Spleen (tissue), 13 donors: ENCODE measurements at places on chromosomes 3 and 15. TPM values are rescaled to one million over a fixed set of nuclear protein-coding genes. Genes with fewer than 3 reads are reported as not detected.

Gene GADL1
- not detected for total RNA-seq

Gene GPD1L
- total RNA-seq, result 13.6 TPM

Gene DUOXA2
- total RNA-seq, result not detected

Gene PROK2
- total RNA-seq, result 31.5 TPM

Gene CGGBP1
- total RNA-seq, result 72.8 TPM

Gene ACKR4
- total RNA-seq, result 2.6 TPM

Gene TMEM108
- 3.8 TPM for total RNA-seq

Gene TUSC7
- not detected for total RNA-seq

Gene CNTN4
- 3.0 TPM for total RNA-seq

GRCh38 chr3:19173945-19174344 lies 25.6 kb downstream of the KCNH8 start:
- no peak for DNase-seq
- no peaks in the 10 kb centered on the region for H3K36me3 ChIP-seq
- H3K4me3 ChIP-seq, result no peak overlapping the region
- no peak overlapping the region for H3K27ac ChIP-seq
- H3K27me3 ChIP-seq, result no peaks in the 10 kb centered on the region

DNA sequence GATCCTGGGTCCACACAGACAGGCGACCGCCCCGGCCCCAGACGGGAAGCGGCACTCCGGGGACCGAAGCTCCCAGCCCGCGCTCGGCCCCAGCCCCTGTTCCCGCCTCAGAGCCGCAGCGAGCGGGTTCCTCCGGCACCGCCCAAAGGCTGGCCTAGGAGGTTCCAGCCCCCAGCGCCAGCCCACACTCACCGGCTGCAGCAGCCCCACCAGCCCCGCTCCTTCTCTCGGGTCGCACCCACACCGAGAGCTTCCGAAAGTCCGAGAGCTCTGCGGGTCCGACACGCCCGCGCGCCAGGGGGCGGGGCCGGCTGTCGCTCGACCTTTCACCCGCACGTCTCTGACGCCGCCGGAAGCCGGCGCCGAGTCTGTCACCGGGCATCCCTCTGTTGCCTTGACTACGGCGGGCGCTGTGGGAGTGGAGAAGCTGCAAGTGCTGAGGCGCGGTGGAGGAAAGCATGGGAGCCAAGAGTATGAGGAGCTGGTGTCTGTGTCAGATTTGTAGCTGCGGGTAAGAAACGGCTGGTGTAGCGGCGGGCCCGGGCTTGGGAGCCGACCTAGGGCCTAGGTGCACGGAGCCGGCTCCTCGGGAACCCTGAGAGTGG lies at the start of the genes EFL1 and SAXO2:
TSS of gene EFL1 (minus strand) at position 313 of the 605 bp plus-strand sequence. CDS start 956 bp downstream, outside the sequence.
TSS of gene SAXO2 (plus strand) at position 397 of the 605 bp plus-strand sequence. CDS start at position 459, 62 bp downstream.
- H3K36me3 ChIP-seq, result peaks cover 8% of the 10 kb centered on the region
- H3K4me3 ChIP-seq, result peak within 1 kb of the TSS; percentile 96
- H3K27ac ChIP-seq, result peak within 1 kb of the TSS; percentile 85
- H3K27me3 ChIP-seq, result no peaks in the 10 kb centered on the region
- peak; percentile 98 for DNase-seq
- H3K4me1 ChIP-seq, result peaks cover 15% of the 10 kb centered on the region

DNA sequence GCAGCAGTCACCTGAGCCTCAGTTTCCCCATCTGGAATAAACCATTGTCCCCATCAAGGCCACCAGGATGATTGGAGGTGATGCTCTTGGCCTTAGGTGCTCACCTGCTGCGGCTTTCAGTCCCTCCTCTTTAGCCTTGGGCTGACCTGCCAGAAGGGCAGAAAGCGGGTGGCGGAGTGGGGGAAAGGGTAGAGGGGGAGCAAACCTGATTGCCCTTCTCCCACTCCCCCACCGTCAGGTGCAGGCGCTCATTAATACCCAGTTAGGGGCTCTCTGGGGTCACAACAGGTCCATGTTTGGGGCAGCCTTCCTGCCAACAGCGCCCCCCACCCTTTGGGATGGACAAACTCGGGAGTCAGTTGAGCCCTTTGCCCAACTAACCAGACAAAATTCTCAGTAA lies 50.5 kb downstream of the GRIP2 start:
- no peaks in the 10 kb centered on the region for H3K4me1 ChIP-seq
- H3K36me3 ChIP-seq, result peaks cover 75% of the 10 kb centered on the region
- no peak overlapping the region for H3K4me3 ChIP-seq
- H3K27ac ChIP-seq, result no peak overlapping the region
- no peaks in the 10 kb centered on the region for H3K27me3 ChIP-seq

GRCh38 chr3:65342084-65342683 lies 654.4 kb upstream of the ADAMTS9 start:
- no peak overlapping the region for H3K27ac ChIP-seq
- no peak overlapping the region for H3K4me3 ChIP-seq
- DNase-seq, result peak; percentile 76
- H3K36me3 ChIP-seq, result no peaks in the 10 kb centered on the region

DNA sequence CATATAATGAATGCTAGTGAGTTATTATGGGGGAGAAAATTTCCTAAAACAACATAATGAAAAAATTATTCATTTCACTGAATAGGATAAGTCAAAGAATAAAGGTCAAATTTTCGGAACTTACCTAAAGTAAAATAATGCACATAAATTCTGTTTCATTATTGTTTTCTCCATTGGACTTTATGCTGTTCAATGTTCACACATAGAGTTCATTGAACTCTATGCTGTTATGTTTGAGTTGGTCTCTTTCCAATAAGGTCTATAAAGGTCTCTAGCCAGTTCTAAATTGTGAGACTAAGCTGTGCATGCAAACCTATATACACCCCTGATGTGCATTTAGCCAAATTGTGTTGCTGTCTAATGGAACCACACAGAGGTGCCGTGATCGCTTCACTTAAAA lies 28.5 kb upstream of the STT3B start:
- no peaks in the 10 kb centered on the region for H3K36me3 ChIP-seq
- DNase-seq, result no peak
- no peak overlapping the region for H3K27ac ChIP-seq
- H3K4me1 ChIP-seq, result no peaks in the 10 kb centered on the region

GRCh38 chr3:142940000-142940399 lies 23.5 kb downstream of the PAQR9 start:
- H3K27ac ChIP-seq, result no peak overlapping the region
- no peaks in the 10 kb centered on the region for H3K27me3 ChIP-seq
- no peak overlapping the region for H3K4me3 ChIP-seq
- H3K4me1 ChIP-seq, result no peaks in the 10 kb centered on the region
- no peaks in the 10 kb centered on the region for H3K36me3 ChIP-seq
- DNase-seq, result no peak

- no peak overlapping the region for H3K4me3 ChIP-seq
- H3K27me3 ChIP-seq, result no peaks in the 10 kb centered on the region
- H3K4me1 ChIP-seq, result no peaks in the 10 kb centered on the region
- H3K27ac ChIP-seq, result no peak overlapping the region
Measured at GRCh38 chr3:24382647-24383046, 112.0 kb downstream of the THRB start.

DNA sequence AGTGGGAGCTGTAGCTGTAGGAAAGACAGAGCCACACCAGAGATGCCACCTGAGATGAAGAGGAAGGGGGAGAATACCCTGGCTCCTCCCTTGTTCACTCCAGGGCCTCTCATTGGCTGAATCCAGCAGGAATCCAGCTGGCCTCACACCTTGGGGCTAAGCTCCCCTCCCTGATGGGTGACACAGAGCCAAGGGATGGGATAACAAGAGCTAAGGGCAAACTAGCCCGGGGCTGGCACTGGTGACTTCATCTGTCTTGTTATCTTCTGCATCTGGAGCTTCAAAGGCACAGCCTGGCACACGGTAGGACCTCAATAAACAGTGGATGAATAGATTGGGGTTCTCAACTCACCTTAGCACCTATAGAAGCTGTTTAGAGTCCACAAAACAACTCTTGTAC lies 13.8 kb upstream of the GATA2 start:
- DNase-seq, result no peak
- H3K36me3 ChIP-seq, result no peaks in the 10 kb centered on the region
- H3K4me1 ChIP-seq, result no peaks in the 10 kb centered on the region

DNA sequence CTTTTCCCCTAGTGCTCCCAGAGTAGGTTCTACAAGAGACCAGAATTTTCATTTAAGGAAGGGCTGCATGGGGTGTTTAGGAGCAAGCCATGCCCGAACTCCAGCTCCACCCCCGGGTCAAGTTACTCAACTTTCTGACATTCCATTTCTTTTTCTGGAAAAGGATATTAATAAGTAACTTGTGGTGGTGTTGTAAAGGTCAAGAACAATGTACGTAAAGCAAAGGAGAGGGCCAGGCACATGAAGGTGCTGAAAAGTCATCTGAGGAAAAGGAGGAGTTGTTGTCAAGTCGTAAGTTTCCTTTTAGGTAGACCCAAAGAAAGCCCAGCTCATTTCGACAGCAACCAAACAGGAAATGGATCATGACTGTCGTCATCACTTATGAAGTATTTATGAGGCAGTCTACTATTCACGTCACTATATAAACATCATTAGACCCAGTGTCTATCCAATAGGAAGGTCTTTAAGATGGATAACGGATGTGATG lies 319.6 kb upstream of the IL12A start:
- no peaks in the 10 kb centered on the region for H3K36me3 ChIP-seq
- no peak overlapping the region for H3K27ac ChIP-seq
- no peaks in the 10 kb centered on the region for H3K4me1 ChIP-seq
- H3K4me3 ChIP-seq, result no peak overlapping the region

GRCh38 chr3:194446754-194447153 lies 40.0 kb downstream of the ATP13A3 start:
- H3K27ac ChIP-seq, result no peak overlapping the region
- H3K36me3 ChIP-seq, result peaks cover 30% of the 10 kb centered on the region
- no peak overlapping the region for H3K4me3 ChIP-seq
- H3K27me3 ChIP-seq, result no peaks in the 10 kb centered on the region
- H3K4me1 ChIP-seq, result no peaks in the 10 kb centered on the region

DNA sequence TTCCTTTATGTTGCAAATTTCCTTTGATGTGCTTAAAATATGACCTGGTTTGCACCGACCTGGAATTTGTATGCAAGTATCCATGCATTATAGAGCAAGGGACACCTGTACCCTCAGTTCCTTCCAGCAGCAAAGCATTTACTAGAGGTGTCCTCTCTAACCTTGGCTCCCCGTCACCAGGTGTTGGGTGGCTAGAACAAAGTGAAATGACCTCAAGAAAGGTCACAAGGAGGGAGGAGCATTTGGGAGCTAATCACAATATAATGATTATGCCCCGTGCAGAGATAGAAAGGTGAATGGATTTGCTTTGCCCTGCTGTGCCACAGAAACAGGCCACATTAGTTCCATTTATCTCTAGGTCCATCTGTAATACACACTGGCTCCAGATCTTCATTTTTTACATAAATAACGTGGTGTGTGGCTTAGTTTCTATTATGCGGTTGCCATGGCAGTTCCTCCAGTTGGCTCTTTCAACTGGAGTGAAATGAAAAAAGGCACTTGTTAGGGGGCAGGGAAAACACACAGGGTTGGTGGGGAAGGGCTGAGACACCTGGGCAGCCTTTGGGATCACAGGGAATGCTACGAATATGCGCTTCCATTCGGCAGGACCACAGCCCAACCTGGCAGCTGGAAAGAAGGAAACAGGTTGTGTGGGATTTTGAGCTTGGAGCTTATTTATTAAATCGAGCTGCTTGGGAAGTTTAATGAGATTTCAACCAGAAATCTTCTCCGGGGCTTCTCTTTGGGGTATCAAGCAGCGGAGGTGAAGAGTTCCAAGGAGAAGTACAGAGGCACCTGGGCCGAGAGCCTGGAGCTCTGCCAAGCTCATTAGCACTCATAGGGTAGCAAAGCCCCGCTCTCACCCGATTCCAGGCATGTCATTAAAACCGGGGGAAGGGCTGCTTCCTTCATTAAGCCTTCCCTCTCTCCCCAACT lies 233.5 kb upstream of the ST8SIA2 start:
- no peak overlapping the region for H3K27ac ChIP-seq
- H3K27me3 ChIP-seq, result no peaks in the 10 kb centered on the region
- peaks cover 19% of the 10 kb centered on the region for H3K36me3 ChIP-seq
- DNase-seq, result no peak
- H3K4me3 ChIP-seq, result no peak overlapping the region

DNA sequence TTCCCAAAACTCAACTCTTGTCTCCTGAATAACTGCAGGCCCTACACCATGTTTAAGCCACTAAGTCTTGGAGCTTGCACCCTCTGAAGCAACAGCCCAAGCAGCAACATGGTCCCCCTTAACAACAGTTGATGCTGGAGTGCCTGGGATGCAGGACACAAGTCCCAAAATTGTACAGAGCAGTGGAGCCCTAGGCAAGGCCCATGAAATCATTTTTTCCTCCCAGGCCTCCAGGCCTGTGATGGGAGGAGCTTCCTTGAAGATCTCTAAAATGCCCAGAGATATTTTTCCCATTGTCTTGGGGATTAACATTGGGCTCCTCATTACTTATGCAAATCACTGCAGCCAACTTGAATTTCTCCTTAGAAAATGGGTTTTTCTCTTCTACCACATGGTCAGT lies 311.9 kb upstream of the EPHA3 start:
- no peaks in the 10 kb centered on the region for H3K36me3 ChIP-seq
- H3K27me3 ChIP-seq, result no peaks in the 10 kb centered on the region
- H3K4me3 ChIP-seq, result no peak overlapping the region
- no peak for DNase-seq

GRCh38 chr3:97952872-97953271 lies 19.4 kb downstream of the RIOX2 start:
- no peak overlapping the region for H3K4me3 ChIP-seq
- H3K27ac ChIP-seq, result no peak overlapping the region
- peaks cover 59% of the 10 kb centered on the region for H3K36me3 ChIP-seq
- no peaks in the 10 kb centered on the region for H3K27me3 ChIP-seq
- DNase-seq, result no peak
- no peaks in the 10 kb centered on the region for H3K4me1 ChIP-seq

- DNase-seq, result no peak
- H3K27me3 ChIP-seq, result no peaks in the 10 kb centered on the region
Measured at GRCh38 chr3:128383316-128384235, 83.1 kb downstream of the DNAJB8 start.
